Cerebellar nuclear complex (tissue), 1 donor: ENCODE measurements at places on chromosomes 1 and 21.

GRCh38 chr1:225427235-225428067 is at the start of gene LBR:
Gene LBR (minus strand): TSS chr1:225428038. CDS start chr1:225424075, 3,963 bp downstream.
- no peak for DNase-seq

- no peak for DNase-seq
These were observed 91.4 kb downstream of the OBSCN start for GRCh38 chr1:228299211-228299610.

DNA sequence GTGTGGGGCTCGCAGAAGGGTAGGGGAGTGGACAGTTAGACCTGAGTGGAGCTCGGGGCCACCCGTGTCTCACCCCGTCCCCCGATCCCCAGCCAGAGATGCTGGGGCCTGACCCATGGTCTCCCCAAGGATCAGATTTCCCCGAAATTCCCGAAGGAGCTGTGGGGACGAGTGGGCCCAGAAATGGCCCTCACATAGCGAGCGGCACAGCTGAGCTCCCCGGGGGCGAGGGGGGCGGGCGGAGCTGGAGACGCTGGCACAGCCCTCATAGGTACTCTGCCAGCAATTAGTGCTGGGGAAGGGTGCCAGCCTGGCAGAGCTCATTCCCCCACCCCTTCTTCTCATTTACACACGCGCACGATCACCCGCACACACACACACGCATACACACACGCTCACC is 9.2 kb downstream of the CASZ1 start:
- no peak for DNase-seq

DNA sequence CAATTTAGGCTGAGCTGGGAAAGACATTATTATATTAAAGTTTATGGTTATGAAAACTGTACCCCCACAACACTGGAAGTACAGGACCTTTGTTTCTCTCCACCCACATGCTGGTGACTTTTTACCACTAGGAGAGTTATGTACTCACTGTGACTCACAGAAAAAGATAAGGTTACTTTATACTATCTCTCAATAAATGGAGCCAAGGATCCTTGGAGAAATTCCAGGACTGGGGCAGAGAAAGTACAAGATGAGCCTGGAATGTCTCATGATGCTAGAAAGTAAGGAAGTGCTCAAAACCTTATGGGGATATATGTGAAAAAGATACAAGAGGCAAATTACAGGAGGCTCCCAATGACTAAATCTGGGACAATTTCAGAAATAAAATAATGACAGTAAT is 63.9 kb upstream of the C1orf105 start:
- DNase-seq: peak; percentile 21

DNA sequence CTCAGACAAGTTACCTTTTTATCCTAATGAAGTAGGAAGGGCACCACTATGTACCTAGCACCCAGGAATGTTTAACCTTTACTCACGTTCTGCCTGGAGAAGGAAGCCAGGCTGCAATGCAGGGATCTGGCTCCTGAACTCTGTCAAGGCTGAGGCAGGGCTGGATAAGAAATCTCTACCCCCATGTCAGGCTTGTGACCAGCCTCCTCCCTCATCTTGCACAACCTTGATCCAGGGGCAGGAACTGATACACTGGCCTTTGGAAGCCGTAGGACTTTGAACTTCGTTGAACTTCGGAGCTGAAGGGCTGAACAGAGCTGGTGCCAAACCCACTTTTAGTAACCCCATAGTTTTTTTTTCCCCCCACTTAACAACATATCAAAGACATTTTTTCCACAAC is 8.0 kb upstream of the AKR1A1 start:
- no peak for DNase-seq

GRCh38 chr1:9690440-9691107 is 39.0 kb downstream of the PIK3CD start:
- no peak for DNase-seq

- DNase-seq: no peak
These were observed 95.3 kb downstream of the FOXD2 start for GRCh38 chr1:47532921-47533792.

DNA sequence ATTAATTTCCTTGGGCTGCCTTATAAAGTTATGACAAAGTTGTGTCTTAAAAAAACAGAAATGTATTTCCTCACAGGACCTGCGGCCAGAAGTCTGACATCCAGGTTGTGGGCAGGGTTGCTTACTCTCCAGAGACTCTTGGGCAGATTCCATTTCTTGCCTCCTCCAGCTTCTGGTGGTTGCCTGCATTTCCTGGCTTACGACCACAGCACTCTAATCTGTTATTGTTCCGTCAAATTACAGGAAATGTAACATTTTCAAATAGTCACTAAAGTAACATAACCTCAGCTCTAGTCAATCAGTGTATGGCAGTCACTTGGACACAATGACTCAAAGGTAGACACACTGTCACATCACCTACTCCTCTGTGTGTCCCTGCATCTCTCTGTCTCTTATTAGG is 226.8 kb downstream of the DNAH14 start:
- DNase-seq: no peak

DNA sequence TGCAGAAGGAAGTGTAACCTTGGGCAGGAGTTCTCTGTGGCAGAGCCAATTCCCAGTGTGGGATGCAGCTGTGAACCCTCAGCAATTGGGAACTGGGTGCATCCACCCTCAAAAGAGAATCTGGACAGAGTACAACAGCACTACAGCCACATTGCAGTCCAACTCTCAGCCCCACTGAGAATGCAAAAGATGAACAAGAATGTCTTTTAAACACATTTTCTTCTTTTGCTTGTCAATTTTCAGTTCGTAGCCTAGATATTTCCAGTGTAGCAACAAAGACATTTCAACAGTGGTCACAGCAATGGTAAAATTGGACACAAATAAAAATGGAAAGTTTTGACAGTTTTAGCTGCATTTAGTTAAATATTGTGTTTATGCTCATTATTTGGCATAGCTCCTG is 114.0 kb upstream of the APP start:
- DNase-seq: no peak

DNA sequence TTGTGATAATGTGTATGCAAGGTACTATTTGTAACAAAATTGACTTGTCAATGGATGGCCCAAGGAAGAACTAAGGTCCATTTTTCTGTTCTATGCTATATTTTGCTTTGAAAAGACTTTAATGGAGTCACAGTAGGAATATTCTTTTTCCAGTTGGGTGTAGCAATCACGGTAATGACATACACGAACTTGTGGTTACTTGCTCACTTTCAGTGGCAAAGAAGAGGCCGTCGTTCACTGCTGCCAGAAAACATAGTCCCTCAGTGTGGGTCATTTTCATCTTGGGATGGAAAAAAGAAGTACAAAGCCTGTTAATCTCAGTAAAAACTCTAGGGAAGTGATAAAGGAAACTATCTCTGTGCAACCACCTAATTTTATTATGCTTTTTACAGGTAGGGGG is 47.8 kb upstream of the LAMC2 start:
- DNase-seq: no peak

GRCh38 chr1:2119886-2120285 is 69.7 kb downstream of the PRKCZ start:
- no peak for DNase-seq

DNA sequence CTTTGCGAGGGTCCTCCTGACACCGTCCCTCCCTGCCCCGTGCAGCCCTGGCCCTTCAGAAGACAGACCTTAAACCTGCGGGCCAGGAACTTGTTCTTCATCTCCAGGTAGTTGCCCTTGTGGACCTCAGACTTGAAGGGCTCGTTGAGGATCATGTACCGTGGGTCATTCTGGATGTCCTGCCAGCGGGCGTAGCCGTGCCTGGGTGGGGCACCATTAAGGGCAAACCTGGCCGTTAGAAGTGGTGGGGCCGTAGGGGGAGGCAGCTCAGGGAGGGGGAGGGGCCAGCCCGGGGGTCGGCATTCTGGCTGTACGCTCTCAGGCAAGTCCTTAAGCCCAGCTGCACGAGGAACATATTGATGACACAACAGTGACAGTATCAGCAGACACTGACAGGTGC is 64.6 kb downstream of the KCNAB2 start:
- DNase-seq: no peak

DNA sequence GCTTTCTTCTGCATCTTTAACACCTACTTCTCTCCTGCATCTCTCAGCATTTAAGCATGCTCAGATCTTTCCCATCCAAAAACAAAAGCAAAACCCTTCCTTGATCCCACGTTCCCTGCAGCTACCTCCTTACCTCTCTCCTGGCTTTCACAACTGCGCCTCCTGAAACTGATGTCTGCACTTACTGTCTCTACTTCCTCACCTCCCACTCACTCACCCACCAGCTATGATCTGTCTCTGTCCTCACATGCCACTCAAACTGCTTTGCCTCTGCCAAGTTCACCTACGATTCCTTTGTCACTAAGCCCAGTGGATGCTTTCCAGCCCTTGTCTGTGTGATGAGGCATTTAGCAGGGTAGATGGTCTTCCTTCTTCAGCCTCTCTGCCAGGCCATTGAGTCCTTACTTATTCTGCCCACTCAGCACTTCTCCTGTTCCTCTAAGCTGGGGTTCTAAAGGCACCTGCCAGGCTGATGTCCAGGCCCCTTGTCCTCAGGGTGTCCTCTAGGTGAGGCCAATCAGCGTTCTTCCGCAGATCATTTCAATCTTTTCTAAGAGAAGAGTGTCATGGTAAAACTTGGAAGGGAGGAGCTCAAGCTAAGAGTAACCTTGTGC is 10.0 kb upstream of the GJB3 start:
- no peak for DNase-seq

GRCh38 chr1:116948046-116948445 is 38.3 kb downstream of the PTGFRN start:
- no peak for DNase-seq

DNA sequence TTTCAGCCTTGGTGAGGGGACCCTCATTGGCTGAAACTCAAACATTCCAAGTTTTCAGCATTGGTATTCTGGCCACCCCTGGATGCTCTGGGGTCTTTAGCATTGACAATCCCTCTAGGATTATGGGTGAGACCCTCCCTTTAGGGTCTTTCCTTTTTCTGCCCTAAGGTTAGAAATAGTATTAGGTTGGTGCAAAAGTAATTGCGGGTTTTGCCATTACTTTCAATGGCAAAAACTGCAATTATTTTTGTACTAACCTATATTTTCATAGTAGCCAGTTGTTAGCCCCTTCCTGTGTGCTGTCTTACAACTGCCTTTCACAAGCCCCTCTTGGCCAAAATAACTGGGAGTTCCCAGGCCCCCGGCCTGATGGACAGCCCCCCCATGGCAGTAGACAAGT is 648.4 kb downstream of the PTPRU start:
- DNase-seq: no peak

DNA sequence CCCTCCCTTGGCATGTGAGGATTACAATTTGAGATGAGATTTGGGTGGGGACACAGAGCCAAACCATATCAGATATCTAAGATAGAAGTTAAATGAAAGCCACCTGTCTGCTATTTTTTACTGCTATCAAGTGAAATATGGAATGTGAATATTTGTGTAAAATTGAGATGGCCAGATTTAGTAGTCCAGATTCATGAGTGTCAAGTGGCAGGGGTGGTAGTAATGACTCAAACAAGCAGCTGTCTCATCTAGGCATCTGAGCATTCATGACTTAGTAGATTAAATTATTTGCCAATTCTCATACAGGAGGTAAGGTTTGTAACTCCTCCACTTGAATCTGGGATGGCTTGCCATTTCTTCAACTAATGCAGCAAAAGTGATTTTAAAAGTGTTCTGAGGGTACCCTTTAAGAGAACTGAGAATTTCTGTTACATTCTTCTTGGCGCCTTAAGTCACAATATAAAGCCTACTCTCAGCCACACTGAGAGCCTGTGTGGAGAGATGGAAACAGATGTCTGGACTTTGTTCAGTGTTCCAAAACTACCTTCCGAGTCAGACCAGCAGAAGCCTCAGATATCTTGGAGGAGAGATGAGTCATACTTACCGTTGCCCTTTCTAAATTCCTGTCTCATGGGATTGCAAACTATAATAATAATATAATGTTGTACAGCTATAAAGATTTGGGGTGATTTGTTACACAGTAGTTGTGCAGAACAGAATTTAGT is 1065.6 kb upstream of the TMPRSS15 start:
- DNase-seq: no peak

DNA sequence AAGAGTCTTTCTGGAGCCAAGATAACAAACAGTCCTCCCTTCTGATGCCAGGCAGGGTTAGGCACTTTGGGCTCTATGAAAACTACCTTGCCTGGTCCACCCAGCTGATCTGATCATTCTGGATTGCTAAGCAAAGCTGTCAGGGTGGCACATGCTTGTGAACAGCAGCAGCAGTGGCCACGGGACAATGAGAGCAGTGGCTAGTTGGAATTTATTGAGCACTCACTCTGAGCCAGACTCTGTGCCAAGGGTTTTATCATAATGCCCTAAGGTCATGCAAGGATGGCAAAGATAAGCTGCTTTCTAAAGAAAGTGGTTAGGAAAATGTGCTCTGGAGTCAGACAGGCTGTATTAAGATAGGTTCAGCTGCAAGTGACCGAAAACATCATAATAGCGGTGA is 390.4 kb upstream of the VAMP3 start:
- no peak for DNase-seq

- DNase-seq: no peak
These were observed 28.9 kb downstream of the RHEX start for GRCh38 chr1:206081856-206082255.

DNA sequence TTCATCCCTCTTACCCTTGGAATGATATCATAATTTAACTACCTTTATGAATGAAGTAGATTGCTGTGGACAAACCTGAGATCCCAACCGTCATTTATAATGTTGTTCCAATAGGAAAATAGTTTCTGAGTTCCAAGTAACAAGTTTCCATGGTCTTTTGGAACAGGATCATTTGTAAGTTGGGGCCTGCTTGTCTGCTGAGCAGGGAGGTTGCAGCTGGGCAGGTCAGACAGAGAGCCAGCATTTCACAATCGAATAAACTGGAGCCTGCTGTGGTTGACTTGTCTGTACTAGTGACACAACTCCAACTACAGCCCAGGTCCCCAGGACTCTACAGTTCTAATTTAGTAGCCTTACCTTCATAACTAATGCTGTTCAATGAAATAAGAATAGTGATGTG is 18.6 kb upstream of the RALGPS2 start:
- DNase-seq: no peak

- DNase-seq: no peak
These were observed 92.2 kb downstream of the PLXNA2 start for GRCh38 chr1:208151728-208152598.

DNA sequence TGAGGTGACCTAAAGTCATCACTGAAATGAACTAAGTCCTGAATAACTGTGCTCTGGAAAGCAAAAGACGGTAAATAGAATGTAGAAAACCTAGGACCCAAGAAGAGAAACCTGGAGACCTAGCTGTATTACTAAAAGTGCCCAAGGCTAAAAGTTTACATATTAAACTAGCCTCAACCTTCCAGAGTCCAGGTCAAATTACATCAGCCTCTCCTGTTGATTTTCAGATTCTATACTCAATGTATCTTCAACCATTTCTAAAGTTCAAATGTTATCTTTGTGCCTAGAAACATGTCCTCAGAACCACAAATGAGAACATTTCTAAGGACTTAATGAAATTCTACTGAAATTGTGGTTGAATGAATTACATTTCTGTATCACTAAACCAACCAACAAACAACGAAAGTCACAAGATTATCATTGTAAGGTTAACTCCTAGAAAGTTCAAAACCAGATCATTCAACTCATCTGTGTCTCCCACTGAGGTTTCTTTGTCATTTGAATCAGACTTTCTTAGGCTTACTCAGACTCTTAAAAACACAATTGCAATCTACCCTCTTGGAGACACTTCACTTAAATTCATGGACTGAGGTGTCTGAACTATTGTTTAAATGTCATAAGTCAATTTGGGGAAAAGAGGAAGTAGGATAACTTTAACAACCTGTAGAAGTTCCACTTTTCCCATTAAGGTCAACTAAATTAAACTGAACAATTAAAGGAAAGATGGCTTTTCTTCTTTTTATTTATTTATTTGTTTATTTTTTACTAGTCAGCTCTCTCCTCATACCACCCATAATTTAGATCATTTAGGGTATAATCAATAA is 207.7 kb downstream of the BARHL2 start:
- no peak for DNase-seq

- no peak for DNase-seq
These were observed at the start of gene ZNF436 for GRCh38 chr1:23369335-23370013. Gene ZNF436 (minus strand): TSS chr1:23369836. CDS start chr1:23368005, 1,831 bp downstream.
